ENCODE measurements at places on chromosomes 1 and 21. TPM values are rescaled to one million over a fixed set of nuclear protein-coding genes. Genes with fewer than 3 reads are reported as not detected.

DNA sequence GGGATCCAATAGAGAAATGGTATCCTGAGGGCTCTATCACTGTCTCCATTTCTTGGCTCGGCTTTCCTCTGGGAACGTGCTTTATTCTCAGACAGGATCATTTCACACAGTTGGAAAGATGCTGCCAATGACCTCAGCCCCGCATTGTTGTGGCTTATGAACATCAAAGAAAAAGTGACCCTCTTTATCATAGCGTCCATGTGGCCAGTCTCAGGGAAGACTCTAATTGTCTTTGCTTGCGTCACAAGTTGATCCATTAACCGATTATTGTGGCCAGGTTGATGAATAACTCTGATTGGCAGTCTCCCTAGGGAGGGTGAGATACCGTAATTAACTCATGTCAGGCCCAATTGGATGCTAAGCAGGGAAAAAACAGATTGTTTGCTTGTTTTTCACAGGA lies 10.4 kb upstream of the TMEM9 start:
- no peak for DNase-seq
- no peaks in the 10 kb centered on the region for H3K27me3 ChIP-seq
- no peak overlapping the region for H3K4me3 ChIP-seq
- H3K4me1 ChIP-seq = no peaks in the 10 kb centered on the region
- no peak overlapping the region for H3K27ac ChIP-seq

- peaks cover 4% of the 10 kb centered on the region for H3K4me1 ChIP-seq
- no peak overlapping the region for H3K4me3 ChIP-seq
- peaks cover 11% of the 10 kb centered on the region for H3K27me3 ChIP-seq
- no peak for DNase-seq
- no peak overlapping the region for H3K27ac ChIP-seq
These were observed 38.8 kb upstream of the STMN1 start for GRCh38 chr1:25944986-25945385.

DNA sequence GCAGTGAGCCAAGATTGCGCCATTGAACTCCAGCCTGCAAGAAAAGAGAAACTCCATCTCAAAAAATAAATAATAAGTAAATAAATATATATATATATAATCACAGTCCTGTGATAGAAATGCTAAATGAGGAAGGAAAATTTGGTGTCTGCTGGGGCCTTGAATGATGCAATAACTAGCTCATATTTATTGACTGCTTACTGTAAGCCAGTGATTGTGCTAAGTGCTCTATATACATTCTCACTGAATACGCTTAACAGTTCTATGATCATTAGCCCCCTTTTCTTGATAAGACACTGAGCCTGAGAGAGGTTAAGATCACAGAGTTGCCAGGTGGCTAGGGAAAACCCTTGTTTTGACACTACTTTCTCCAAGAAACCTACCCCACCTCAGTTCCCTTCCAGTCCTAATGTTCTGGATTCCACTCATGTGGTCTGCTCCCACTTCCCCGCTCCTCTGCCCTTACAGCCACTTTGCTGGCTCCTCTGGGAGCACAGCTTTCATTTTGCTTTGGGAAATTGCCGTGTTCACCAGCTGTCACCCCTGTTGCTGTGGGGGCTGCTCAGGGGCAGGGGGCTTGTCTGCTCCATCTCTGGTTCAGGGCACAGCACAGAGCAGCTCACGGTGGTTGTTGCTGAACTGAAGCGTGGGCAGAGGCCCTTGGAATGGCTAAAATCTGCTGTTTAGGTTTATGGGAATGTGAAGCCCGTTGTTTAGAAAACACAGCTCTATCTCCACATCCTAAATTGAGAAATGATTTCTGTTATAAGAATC lies 2.5 kb upstream of the BMP8A start:
- H3K36me3 ChIP-seq = peaks cover 12% of the 10 kb centered on the region
- no peaks in the 10 kb centered on the region for H3K4me1 ChIP-seq
- H3K27ac ChIP-seq = no peak overlapping the region

DNA sequence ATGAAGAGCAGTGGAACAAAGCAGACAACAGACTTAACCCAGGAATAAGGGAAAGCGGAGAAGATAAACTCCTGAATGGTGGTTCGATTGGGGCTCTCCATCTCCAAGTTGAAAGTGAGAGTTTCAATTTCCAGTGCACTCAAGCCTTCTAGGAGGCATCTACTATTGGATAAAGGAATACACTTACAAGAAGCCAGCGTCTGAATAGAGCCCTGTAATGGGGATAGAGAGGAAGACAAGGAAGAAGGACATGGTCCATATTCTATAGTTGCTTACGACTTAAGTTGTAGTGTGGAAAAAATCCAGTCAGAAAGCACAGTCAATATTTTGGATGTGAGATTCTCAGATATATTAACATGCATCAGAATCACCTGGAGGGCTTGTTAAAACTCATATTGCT lies at the start of gene OR6K2:
Gene OR6K2, minus strand, starts transcription at position 101 of the 400 bp plus-strand sequence. Its CDS starts 0 bp downstream, at position 101.
- no peak within 1 kb of the TSS for H3K27ac ChIP-seq
- DNase-seq = no peak
- H3K36me3 ChIP-seq = no peaks in the 10 kb centered on the region
- peaks cover 1% of the 10 kb centered on the region for H3K27me3 ChIP-seq
- no peaks in the 10 kb centered on the region for H3K4me1 ChIP-seq

FCMR gene
- 8.4 TPM for total RNA-seq

All from endothelial cell (in vitro differentiated cells).